ENCODE measurements at places on chromosomes 11 and 22.

GRCh38 chr22:17350292-17350691 is 19.0 kb upstream of the CECR2 start:
- ATAC-seq, result no peak

- ATAC-seq, result no peak
Measured at GRCh38 chr11:72958791-72959190, 144.6 kb downstream of the ATG16L2 start.

- no peak for ATAC-seq
Measured at GRCh38 chr11:95585752-95586077, 203.9 kb downstream of the FAM76B start.

GRCh38 chr22:33940741-33941140 is 20.5 kb upstream of the LARGE1 start:
- no peak for ATAC-seq

DNA sequence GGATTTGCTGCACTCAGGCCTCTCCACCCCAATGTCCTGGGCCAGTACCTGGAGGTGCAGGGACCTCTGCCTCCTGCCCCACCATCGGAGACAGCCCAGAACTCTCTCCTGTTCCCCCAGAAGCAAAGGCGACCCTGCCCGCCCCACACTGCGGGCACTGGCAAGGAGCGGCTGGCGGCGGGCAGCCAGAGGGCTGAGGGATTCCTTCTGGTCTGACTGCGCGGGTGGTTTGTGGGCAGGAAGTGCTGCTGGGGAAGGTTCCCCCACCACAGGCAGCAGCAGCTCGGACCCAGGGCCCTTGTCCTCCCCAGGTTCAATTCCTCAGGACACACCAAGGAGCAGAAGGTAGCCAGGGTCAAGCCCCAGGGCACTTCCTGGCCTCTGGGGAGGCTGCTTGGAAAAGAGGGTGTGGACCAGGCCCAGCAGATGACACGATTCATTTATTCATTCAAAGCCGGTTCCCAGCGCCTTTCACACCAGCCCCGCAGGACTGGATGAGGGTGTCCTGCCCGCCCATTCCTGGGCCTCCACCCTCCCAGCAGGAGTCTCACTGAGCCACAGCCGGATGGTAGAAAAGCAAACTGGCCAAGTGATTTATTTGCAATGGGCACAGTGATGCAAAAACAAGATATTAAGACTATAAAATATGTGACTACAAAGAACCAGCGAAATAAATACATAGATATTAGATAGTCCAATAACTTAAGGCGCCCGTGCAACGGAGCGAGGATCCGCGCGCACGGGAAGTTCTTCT is 1.2 kb downstream of the PHLDA2 start:
- ATAC-seq, result no peak

DNA sequence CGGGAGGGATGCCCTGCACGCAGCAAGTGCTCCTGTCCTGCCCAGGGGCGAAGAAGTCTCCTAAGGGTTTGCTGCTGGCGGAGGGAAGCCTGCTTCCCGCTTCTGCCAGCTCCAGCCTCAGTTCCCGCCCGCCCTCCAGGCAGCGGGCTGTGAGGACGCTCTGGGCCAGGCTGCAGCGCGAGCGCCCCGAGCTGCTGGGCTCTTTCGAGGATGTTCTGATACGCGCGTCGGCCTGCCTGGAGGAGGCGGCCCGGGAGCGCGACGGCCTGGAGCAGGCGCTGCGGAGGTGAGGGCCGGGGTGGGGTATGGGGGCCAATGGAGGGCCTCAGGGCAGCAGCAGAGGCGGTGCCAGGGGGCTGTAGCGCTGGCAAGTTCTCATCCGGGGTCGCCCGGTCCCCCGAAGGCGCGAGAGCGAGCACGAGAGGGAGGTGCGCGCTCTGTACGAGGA is 2.2 kb downstream of the CRACR2B start:
- no peak for ATAC-seq

DNA sequence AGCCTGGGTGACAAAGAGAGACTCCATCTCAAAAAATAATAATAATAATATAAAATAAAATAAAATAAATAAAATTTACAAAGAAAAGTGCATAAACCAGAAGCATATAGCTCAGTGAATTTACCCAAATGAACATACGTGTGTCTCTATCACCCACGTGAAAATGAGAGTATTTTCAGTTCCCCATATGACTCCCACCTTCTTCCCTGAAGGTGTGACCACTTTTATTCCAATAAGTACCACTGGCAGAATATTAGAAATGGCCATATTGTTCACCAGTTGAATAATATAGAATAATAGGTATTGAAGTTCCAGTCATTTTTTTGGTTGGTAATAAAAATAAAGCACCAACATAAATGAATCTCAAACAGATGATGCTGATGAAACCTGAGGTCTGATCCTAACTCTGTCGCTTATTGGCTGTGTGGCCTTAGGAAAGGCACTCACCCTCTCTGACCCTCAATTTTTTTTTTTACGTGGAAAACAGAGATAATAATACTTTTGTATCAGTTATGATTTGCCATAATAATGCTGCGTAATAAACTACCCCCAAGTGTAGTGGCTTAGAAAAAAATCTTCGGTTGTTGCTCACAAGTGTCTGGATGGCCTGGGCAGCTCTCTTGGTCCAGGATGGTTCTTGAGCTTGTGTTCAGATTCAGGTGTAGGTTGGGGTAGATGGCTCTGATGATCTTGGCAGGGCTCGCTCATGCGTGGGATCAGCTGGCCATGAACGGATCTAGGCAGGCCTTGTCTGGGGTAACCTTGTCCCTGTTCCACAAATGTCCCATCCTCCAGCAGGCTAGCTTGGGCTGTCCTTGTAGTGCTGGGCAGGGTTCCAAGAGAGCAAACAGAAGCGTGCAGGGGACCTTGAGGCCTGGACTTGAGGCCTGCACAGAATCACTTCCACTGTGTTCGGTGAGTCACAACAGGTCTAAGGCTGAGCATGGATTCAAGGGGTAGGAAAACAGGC is 88.1 kb downstream of the MYO18B start:
- ATAC-seq, result no peak

DNA sequence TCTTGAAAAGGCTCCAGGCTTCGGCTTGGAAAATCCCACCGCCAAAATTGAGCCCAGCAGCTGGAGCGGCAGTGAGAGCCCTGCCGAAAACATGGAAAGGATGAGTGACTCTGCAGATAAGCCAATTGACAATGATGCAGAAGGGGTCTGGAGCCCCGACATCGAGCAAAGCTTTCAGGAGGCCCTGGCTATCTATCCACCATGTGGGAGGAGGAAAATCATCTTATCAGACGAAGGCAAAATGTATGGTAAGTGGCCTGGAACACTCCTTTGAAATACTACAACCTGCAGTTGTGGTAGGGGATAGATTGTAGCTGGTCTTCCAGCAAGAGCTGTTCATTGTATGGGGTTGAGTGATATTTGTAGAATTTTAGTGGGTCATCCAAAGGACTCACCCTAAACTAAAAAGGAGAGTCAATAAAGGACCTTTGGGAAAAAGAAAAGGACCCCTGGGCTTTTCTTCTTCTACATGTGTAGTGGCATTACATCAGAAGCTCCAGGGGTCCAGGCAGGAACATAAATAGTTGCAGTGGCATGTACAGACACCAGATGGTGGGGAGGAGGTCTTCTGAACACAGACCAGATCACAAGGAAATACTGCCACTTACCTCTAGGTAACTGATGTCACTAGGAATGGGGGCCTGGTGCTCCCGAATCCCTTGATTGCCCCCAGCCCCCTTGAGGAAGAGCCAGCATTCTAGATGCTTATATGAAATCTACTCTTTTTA is 90.1 kb downstream of the TEAD1 start:
- ATAC-seq, result no peak

GRCh38 chr22:35430897-35431322 is 31.0 kb downstream of the MCM5 start:
- ATAC-seq, result peak; percentile 93

DNA sequence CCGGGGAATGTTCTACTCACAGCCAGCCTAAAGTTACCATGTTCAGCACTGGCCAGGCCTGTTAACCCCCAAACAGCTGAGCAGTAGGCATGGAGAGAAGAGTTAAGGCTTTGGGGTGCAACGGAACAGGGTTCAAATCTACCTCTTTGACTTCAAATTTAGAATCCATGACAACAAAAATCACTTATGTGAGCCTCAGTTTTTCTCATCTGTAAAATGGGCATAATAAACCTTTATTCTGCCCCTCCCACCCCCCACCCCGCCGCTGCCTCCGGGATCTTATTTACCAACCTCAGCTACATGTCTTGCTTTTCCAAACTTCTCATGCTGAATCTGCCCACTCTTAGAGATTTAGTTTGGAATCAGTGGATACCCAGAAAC is 112.8 kb upstream of the CRYBB3 start:
- ATAC-seq, result no peak
